ENCODE measurements at places on chromosomes 4 and X.

DNA sequence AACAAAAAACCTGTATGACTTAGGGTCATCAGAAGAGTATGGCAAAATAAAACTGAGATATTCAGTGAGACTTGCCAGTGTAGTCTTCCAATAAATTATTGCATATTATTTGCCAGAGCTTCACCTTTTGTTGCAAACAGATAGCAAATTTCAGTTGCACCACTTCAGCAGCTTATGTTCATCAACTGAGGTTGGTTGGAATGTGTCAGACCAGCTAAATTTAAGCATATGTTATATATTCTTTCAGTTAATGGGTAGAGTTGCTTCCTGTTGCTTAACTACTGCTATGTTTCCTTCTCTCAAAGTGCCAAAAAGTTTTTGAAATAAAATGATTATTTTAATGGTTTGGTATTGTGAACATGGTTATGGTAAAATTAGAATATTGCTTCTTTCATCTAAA, 61.5 kb downstream of the GALNT7 start:
- DNase-seq = peak; percentile 12

GRCh38 chr4:102569200-102569599, 68.0 kb downstream of the NFKB1 start:
- peak; percentile 50 for DNase-seq

GRCh38 chr4:3223346-3223745, 25.6 kb upstream of the MSANTD1 start:
- DNase-seq = no peak

DNA sequence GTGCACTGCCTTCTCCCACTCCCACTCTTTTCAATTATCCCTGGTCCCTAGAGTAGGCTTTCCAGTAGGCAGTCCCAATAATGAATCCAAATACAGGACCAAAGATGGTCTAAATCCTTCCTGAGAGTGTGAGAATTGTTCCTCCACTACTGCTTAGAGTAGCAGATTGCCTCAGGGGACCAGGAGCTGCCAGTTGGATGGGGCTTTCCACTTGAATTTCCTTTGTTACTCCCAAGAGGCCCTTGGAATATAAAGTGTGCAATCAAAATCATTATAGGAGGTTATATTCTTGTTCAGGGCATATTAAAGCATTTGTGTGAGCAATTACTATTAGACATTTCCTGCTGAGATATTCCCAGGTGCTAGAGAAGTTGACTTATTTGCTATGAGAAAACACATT, 156.6 kb upstream of the TLL1 start:
- no peak for DNase-seq

DNA sequence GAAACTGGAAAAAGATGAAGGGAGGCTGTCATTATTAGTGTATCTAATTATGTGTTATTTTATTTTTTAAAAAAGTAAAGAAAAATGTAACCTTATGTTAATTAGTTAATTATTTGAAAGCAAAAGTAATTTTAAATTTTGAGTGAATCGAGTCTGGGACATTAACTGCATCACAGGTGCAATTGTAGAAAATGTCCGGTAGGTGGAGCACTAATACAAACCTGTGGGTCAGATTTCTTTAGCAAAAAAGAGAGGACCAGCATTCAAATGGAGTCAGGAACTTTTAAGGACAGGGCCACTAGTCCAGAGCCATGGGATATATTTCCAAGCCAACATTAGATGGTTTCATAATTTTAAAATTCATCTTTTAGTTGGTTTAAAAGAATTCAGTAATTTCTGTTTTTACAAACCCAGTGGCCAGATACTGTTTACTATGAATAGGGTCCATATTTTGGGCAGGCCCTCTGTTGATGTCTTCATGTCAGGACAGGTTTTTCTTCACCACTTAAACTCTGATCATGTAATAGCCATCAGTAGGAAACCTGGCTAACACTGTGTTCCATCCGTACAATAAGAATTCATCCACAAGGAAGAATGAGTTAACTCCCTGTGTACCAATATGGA, 27.2 kb downstream of the BST1 start:
- DNase-seq = peak; percentile 41

DNA sequence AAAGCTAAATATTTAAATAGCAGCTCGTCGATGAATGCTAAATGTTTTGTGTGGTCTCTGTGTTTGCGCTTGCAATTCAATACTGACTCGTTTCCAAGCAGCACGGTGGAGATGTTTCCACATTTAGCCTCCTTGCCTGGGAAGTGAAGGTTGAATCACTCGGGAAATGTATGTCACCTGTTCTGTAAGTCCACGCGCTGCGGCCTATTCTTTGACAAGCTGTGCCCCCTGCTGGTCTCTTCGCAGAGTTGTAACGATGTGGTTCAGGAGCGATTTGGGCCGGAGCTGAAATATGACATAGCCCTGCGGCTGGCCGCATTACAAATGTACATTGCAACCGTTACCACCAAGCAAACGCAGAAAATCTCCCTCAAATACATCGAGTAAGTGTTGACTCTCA, 89.6 kb upstream of the PRPS2 start:
- DNase-seq = peak; percentile 54

DNA sequence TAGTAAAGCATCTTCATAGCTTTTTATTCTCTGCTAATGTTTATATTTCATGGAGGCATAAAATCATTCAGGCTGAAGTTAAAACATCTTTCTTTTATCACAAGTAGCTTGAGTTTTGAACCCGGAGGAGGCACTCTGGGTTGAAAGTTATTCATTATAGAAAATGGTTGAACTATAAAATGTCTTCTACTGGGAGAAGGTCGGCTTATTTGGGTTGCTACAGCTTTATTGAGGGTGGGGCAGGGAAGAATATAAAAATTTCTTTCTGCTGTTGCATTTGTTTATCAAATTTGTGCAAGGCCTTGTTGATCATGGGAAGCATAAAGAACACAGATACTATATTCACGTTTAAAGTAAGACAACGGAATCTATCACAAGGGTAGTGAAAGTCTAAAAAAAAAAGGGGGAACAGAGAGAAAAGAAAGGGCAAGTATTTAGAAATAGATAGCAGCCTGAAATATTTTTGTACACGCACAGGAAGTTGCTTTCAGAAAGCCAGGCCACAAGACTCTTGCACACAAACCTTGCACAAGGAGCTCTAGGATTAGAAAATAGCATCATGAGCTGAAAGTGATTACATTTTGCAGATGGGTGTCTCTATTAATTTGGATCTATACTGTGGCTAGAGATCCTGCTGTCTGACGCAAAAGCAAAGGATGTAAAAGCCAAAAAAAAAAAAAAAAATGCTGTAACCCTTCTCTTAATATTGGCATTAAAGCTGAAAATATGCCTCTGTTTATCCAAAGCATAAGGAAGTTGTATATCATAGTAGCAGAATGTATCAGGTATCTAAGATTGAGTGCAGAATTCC, 37.2 kb upstream of the FAM9C start:
- DNase-seq = peak; percentile 41

DNA sequence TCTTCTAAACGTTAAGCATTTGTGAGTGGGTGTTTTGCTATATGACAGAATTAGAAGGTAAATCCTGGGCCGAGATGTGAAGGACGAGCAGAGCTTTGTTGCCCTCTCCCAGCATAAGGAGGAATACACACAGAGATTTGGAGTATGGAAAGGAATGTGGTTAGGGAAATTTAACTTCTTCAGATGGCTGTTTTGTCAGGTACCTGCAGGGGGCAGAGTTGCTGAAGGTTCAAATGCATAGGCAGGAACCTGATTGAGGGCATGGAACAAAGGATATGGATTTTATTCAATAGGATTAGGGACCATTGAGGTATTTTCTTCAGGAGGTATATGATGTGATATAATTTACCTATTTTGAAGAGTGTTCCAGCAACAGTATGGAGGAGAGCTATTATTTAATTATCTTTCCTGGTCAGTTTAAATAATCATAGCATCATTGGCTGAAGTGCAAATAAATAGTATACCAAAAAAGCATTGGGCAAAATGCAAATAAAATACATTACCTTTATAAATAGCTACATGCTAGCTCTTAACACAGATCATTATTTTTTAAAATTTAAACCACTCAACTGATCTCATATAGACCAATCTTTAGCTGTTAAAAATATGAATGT, 143.6 kb downstream of the SLIT2 start:
- DNase-seq = peak; percentile 21

Data from AG10803 (cell line).